Activated naive CD8-positive, alpha-beta T cell treated with anti-CD3 and anti-CD28 coated beads, Interleukin-2, amount 50 U/mL, for 24 hours (primary cell): ENCODE measurements at places on chromosomes 7 and 10.

- H3K27ac ChIP-seq, result no peak overlapping the region
- no peaks in the 10 kb centered on the region for H3K4me1 ChIP-seq
- H3K27me3 ChIP-seq, result peaks cover 7% of the 10 kb centered on the region
- DNase-seq, result no peak
- H3K4me3 ChIP-seq, result no peak overlapping the region
Measured at GRCh38 chr10:128875956-128876736, 590.9 kb upstream of the MGMT start.

GRCh38 chr10:67011981-67012380 is 86.1 kb downstream of the LRRTM3 start:
- no peak overlapping the region for H3K4me3 ChIP-seq
- no peaks in the 10 kb centered on the region for H3K36me3 ChIP-seq
- peaks cover 2% of the 10 kb centered on the region for H3K27me3 ChIP-seq
- no peaks in the 10 kb centered on the region for H3K4me1 ChIP-seq
- H3K27ac ChIP-seq, result no peak overlapping the region

- peaks cover 30% of the 10 kb centered on the region for H3K4me1 ChIP-seq
- no peaks in the 10 kb centered on the region for H3K36me3 ChIP-seq
- peak overlapping the region; percentile 56 for H3K4me3 ChIP-seq
- DNase-seq, result peak; percentile 6
Measured at GRCh38 chr10:28676326-28676967, 874 bp upstream of the BAMBI start.

DNA sequence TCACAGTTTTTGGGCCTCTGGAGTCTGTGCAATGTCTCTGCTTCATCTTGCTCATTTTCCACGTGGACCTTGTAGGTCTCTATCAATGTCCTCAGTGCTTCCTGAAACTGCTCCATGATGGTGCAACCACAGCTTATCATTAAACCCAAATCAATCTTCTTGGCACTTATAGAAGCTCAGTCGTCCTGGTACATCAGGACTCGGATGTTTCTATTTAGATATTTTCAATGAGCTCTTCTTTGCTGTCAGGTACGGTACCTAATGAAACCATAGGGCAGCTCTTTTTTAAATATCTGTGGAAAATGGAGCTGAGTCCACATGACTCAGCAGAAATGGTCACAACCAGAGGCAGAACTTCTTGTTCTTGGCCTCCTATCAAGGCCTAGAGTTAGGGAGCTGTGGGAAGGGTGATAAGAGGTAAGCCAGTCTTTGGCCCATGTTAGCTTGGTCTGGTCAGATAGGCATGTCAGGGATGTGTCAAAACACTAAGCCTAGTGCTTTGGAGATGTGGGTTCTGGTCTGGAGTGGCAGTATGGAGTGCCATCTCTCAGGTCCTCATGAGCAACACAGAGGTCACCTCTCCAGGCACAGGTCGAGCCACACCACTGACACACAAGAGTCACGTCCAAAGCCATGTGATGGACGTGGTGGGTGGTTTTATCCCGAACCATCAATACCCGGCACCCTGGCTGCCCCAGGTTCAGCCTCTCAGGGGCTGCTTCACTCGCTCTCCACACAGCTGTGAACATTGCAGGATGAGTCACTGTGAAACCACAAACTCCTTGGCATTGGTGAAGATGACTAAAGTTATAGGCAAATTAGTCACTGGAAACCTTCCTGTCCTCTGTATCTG is 87.0 kb downstream of the TBXAS1 start:
- peaks cover 4% of the 10 kb centered on the region for H3K36me3 ChIP-seq
- DNase-seq, result peak; percentile 63
- H3K4me1 ChIP-seq, result peaks cover 38% of the 10 kb centered on the region
- peak overlapping the region; percentile 84 for H3K27ac ChIP-seq

DNA sequence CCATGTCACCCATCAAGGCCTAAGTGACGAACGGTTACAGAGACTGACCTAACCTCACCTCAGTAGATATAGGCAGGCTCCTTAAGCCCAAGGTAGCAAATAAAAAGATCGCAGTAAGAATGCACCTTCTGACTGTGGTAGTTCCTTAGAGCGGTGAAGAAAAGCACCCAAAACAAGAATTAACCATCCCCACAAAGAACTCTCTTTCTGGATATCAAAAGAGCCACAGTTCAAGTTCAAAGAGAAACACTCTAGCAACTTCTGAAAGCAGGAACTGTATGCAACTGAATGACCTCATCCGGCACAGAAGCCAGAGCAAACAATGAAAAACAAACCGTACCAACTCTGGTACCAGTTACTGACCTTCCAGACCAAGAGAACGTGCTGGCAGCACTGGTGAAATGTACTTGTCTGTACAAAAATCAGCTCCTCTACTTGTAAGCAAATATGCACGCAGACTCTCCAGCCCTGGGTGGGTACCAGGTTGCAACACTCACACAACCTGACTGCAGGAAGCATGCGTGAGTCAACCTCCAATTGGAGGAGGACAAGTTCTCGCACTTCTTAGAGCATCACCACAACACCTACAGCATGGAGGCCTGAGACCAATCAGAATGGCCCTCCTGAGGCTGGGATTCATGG is 202.7 kb downstream of the FAM107B start:
- peak overlapping the region; percentile 88 for H3K27ac ChIP-seq
- peaks cover 82% of the 10 kb centered on the region for H3K4me1 ChIP-seq
- H3K36me3 ChIP-seq, result peaks cover 28% of the 10 kb centered on the region
- peak; percentile 53 for DNase-seq
- no peaks in the 10 kb centered on the region for H3K27me3 ChIP-seq

DNA sequence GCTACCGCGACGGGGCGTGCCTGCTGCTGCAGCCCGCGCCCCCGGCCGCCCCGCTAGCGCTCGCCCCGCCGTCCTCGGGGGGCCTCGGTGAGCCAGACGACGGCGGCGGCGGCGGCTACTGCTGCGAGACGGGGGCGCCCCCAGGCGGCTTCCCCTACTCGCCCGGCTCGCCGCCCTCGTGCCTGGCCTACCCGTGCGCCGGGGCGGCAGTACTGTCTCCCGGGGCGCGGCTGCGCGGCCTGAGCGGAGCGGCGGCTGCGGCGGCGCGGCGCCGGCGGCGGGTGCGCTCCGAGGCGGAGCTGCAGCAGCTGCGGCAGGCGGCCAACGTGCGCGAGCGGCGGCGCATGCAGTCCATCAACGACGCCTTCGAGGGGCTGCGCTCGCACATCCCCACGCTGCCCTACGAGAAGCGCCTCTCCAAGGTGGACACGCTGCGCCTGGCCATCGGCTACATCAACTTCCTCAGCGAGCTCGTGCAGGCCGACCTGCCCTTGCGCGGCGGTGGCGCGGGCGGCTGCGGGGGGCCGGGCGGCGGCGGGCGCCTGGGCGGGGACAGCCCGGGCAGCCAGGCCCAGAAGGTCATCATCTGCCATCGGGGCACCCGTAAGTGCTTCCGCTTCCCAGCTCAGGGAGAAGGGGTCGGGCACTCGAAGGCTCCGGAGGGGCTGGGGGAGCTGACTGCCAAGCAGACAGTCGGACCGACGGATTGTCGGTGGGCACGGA is 761 bp downstream of the PTF1A start:
- no peaks in the 10 kb centered on the region for H3K36me3 ChIP-seq
- DNase-seq, result no peak
- no peak overlapping the region for H3K27ac ChIP-seq
- H3K4me3 ChIP-seq, result no peak overlapping the region

- H3K27ac ChIP-seq, result no peak overlapping the region
- DNase-seq, result no peak
Measured at GRCh38 chr7:47218378-47219176, 363.3 kb downstream of the TNS3 start.
